ENCODE measurements at places on chromosomes 1 and 21.

GRCh38 chr1:206939841-206940587 is 6.3 kb downstream of the PIGR start:
- no peak for DNase-seq

DNA sequence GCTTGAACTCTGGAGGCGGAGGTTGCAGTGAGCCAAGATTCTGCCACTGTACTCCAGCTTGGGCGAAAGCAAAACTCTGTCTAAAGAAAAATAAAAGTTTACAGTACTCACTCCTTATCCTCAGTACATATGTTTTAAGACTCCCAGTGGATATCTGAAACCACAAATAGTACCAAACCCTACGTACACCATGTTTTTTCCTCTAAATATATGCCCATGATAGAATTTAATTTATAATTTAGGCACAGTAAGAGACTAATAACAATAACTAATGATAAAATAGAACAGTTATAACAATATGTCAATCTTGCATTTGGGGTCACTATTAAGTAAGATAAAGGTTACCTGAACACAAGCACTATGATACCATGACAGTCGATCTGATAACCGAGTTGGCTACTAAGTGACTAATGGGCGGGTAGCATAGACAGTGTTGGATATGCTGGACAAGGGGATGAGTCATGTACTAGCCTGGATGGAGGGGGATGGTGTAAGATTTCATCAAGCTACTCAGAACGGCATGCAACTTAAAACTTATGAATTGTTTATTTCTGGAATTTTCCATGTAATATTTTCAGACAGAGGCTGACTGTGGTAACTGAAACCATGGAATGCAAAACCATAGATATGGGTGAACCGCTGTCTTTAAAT is 43.7 kb downstream of the ST7L start:
- DNase-seq, result no peak

GRCh38 chr1:161949548-161949947 is 74.1 kb downstream of the OLFML2B start:
- no peak for DNase-seq

GRCh38 chr1:177427811-177428210 is 257.1 kb downstream of the BRINP2 start:
- DNase-seq, result no peak

DNA sequence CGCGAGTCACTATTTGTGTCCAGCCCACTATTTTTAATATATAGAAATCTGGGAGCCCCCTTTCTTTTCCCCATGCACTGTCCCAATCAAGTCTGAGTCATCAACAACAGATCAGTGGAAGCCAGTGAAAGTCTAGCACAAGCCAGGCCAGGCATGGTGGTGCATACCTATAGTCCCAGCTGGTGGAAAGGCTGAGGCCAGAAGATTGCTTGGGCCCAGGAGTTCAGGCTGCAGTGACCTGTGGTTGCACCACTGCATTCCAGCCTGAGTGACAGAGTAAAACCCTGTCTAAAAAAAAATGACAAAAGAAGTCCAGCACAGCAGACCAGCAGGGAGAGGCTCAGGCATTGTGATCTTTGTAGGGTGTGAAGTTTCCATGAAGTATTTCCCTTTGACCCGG is 9.0 kb upstream of the RPL5 start:
- DNase-seq, result no peak

GRCh38 chr1:204032642-204033235 is 40.2 kb upstream of the SOX13 start:
- DNase-seq, result no peak

- DNase-seq, result no peak
Measured at GRCh38 chr1:12690156-12690555, 25.8 kb upstream of the AADACL3 start.

- DNase-seq, result no peak
Measured at GRCh38 chr1:228804640-228805413, 69.5 kb downstream of the RHOU start.

DNA sequence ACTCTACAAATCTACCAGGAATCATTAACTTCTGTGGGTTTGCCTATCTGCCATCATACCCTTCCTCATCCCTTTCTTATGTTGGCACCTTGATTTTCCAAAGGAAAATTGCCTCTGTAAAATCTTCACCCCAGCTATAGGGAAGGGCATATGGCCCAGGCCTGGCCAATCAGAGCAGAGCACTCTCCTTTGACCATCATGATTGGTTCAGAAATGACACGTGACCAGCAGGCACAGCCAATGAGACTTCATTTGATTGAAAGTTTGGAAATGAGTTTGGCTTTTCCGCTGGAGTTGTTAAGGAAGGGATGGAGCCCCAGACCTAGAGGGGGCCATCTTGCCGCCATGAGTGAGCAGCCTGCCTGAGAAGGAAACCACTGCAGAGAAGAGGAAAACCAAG is 35.1 kb upstream of the IFFO2 start:
- DNase-seq, result no peak

GRCh38 chr1:52917581-52917980 is 4.0 kb downstream of the ECHDC2 start:
- DNase-seq, result no peak

DNA sequence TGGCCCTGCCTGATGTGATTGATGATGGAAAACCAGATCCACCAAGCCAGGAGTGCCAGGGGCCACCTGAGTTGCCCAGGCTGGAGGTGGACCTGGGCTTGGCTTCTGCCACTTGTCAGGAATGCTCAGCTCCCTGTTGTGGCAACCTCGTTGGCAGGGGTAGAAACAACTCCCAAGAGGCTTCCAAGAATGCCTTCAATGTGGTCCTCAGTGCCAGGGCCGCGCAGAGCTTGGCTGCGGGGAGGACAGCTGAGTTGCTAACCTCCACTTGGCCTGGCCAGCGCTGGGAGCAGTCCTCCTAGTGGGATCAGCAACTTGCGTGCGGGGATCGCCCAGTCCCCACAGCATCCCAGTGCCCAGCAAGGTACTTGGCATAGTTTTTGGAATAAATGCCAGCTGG is 9.0 kb downstream of the MYOM3 start:
- no peak for DNase-seq

GRCh38 chr1:11602424-11602823 is 51.8 kb downstream of the FBXO2 start:
- DNase-seq, result no peak

- DNase-seq, result no peak
Measured at GRCh38 chr1:244730153-244730933, 77.4 kb downstream of the DESI2 start.

DNA sequence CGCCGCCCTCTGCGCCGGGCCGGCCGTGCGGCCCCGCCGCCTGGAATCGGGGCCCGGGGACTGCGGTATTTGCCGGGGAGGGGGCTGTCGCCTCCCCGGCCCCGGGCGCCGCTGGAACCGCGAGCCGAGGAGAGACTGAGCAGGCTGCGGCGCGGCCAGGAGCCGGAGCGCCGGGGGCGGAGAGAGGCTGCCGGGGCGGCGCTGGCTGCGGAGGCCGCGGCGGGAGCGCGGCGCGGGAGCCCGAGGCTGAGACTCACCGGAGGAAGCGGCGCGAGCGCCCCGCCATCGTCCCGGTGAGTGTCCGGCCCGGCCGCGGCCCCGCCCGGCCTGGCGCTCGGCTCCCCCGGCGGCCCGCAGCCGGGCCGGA is 746 bp downstream of the DYRK1A start:
- no peak for DNase-seq

DNA sequence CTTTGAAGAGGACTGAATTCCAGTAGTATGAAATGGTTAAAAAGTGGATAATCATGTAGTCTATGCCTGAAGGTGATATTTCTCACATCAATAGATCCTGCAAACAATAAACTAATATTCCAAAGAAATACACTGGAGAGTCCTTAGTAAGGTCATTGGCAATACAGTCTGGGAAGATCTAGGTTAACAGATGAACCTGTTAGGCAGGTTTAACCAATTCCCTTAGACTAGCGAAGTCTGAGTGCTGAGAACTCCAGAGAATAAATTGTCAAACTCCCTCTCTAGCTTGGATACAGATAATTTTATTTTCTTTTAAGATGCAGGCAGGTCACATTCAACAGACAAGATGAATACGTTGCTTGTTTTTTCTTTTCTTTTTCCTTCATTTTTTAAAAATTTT is 2.4 kb downstream of the GPR157 start:
- no peak for DNase-seq

GRCh38 chr1:47990286-47990685 is 6.9 kb downstream of the TRABD2B start:
- no peak for DNase-seq

DNA sequence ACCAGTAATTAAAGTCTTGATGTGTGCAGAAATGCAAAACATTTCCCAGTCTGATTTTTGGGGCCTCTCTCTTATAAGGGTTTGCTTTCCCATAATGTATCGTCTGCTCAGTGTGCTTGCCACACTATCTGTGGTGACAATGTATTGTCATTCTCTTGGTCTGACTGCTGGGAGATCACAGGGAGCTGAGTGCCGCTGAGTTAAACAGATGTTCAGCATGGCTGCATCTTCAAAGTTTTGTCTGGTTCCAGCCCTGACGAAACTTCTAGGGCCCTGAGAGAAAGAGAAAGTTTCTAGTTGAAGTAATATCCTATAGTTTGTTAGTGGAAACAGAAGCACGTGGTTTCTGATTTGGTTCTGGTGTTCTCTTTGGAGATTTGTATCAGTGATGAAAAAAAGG is 42.6 kb downstream of the DNM3 start:
- no peak for DNase-seq

DNA sequence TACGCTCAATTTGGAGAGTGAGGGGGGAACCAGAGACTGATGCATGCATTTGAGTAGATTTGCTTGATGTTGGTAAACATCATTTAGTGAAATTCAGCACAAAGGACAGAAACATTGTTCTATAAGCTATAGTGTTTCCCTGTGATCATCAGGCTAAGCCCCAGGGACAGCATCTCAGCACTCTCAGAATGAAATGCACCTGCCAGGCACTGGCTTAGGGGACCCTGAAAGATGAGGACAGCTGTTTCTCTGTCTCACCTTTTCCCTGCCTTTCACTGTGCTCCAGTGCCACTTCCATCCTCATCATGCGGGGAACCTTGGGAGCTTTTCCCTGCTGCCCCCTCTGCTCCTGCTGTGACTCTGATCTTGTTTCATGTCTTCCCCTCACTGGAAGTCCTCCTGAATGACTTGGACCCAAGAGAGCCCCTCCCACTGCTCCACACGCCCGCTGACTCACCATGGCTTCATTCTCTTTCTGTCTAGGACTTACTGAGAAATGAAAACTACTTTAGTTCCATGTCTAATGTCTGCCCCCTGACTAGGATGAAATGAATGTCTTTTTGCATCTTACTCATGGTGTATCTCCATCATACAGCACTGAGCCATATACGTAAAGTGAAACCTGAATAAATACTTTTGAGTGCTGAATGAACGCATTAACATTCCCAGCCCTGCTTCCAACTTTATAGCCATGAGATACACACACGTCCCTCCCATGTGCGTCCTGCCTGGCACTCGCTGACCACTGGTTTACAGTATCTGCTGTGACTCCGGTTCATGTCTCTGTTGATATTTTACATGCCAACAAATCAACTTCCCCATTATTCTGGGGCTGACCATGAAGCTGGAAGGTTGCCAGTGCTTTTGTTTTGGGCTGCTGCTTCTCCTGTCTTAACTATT is 182.0 kb downstream of the PCP4 start:
- DNase-seq, result no peak

GRCh38 chr1:92709738-92710137 is 75.2 kb downstream of the EVI5 start:
- no peak for DNase-seq

DNA sequence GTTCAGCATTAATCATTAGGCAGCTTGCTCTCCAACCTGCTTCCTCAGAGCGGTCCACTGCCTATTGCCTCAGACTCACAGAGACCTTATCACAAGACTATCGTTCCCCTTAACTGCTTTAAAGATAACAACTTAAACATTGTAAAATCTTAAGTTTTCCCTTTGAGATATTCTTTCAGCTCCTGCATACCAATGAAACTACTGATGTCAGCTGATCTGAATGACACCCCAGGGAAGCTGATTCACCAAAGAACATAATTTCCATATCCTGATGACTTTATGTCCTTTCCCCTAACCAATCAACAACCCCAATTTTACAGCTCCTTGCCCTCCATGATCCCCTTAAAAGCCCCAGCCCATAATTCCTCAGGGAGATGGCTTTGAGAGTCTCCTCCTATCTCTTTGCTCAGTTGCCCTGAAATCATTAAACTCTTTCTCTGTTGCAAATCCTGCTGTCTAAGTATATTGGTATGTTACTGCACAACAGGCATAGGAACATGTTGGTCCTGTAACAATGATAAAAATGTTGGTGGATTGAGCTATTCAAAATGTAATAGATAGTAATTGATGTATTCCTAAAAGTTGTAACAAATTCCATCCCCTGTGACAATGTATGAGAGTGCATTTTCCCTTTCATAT is 621.4 kb upstream of the RGS18 start:
- no peak for DNase-seq

DNA sequence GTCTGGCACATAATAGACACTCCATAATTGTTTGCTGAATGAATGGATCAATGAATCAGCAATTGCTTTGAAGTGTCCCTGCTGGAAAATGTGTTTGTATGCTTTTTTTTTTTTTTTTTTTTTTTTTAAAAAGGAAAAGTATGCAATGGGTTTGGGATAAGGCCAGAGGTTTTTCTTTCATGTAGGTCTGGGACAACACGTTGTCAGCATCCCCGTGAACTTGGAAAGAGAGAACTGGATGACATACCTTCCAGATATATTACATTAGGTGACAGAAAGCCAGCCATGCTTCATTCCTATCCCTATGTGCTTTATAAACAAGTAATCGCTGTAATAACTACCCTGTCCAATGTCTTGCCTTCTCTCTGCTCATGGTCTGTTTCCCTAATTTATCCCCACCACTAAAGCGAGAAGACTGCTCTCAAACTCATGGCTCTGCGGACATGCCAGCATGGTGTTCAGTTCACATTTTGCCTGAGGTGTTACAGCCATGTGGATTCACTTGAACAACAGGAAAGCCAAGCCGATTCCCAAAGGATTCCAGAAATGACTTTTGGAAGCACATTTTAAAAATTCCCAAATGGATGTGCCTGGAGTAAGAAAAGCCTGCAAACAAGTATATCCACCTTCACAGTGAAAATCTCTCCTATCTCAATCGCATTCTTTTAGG is 34.8 kb upstream of the GREM2 start:
- DNase-seq, result no peak

- DNase-seq, result no peak
Measured at GRCh38 chr1:187237542-187237941, 408.8 kb downstream of the PLA2G4A start.

DNA sequence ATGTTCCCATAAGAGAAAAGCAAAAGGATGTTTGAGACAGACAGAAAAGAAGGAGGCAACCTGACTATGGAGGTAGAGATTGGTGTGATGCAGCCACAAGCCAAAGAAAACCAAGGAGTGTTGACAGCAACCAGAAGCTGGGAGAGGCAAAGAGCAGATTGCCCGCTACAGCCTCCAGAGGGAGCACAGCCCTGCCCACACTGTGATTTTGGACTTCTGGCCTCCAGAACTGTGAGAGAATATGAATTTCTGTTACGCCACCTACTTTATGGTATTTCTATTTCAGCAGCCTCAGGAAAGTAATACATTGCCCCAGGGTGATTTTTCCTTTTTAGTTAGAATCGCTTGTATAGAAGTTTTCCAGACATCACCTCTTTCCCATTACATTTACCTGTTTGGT is 28.4 kb downstream of the SLAMF6 start:
- DNase-seq, result no peak

DNA sequence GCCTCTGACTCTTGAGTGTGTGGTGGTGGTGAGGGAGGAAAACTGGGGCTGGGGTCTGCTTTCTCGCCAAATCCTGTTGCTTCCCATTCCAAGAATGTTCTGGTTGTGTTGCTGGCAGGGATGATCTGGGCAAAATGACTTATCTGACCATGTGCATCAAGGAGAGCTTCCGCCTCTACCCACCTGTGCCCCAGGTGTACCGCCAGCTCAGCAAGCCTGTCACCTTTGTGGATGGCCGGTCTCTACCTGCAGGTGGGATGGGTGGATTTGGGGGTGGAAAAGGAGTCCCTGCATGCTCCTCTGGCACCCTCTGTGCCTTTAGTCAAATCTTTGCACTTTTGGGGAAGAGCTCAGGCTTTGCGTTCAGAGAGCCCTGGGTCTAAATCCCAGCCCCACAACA is 18.1 kb downstream of the CYP4B1 start:
- no peak for DNase-seq

All from stimulated activated CD4-positive, alpha-beta T cell treated with anti-CD3 and anti-CD28 coated beads, Interleukin-1b, Interleukin-23, amount 100 ng/mL, for 1 hour (primary cell).